Upper lobe of right lung (tissue), 1 donor: ENCODE measurements at places on chromosomes 7 and 10. TPM values are rescaled to one million over a fixed set of nuclear protein-coding genes. Genes with fewer than 3 reads are reported as not detected.

- H3K27me3 ChIP-seq: no peaks in the 10 kb centered on the region
- H3K4me3 ChIP-seq: no peak overlapping the region
- DNase-seq: peak; percentile 63
These were observed 23.0 kb upstream of the ZNF488 start for GRCh38 chr10:47406870-47407691.

DNA sequence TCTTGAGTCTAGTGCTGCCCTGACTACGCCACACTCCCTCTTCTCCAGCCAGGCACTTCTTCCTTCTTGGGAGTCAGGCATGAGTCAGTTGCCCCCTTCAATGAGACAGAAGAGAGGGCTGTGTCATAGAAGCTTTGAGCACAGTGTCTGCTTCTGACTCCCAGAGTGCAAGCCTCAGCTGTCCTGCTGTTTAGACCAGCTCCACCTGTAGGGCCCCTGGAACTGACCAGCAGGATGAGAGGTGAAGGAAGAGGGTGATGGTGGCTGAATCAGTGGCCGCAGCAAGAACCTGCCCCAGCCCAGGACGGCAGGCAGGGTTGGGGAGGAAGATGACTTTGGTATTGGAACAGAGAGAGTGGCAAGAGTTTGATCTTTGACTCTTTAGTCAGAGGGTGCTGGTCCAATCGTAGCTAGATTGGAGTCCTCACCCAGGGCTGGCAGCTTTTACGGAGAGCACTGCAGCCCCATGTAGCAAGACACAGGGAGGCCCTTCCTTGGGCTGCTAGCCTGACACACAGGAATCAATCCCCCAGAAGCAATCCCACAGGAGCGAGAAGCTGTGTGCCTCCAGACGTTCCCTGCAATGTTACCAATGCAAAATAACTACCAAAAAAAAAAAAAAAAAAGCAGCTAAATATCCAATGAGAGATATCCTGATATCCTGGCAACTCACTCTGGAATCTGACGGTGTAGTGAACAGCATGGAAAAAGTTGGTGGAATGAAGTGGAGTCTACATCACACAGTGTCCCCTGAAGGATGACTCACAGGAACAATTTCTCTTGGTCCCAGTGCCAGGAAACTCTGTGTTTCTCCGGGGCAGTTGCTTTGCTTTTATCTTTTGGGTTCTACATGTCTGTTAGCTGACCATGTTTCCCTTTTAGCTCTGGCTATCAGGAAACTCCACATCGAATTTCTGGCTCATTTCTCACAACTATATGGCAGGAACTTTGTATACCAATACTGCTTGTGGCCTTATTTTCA is 6.9 kb downstream of the C10orf62 start:
- no peak overlapping the region for H3K4me3 ChIP-seq
- H3K4me1 ChIP-seq: no peaks in the 10 kb centered on the region
- no peaks in the 10 kb centered on the region for H3K36me3 ChIP-seq
- no peak for DNase-seq
- H3K27ac ChIP-seq: peak overlapping the region; percentile 44

GRCh38 chr7:29479301-29480200 is 84.1 kb upstream of the PRR15 start:
- H3K27me3 ChIP-seq: no peaks in the 10 kb centered on the region
- peak overlapping the region; percentile 43 for H3K4me3 ChIP-seq
- H3K36me3 ChIP-seq: no peaks in the 10 kb centered on the region

DNA sequence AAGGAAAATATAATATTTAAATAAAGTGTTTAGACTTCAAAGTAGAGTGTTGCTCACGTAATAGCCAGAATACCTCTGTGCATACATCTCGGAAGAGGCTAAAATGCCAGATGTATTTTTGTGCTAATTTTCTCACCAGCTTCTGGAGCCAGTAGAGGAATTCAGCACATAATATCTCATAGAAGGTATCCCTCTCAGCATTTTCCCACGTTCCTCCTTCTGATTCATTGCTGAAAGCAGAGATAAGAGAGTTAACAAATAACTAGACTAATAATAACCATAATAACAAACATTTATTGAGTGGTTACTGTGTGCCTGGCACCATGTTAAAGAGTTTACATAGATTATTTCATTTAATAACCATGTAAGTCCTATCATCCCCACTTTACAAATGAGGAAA is 123.6 kb downstream of the VTI1A start:
- no peaks in the 10 kb centered on the region for H3K4me1 ChIP-seq
- no peaks in the 10 kb centered on the region for H3K27me3 ChIP-seq
- no peak overlapping the region for H3K27ac ChIP-seq
- no peak for DNase-seq

Gene RASA4
- 78.8 TPM for total RNA-seq

Gene RBM20
- 0.41 TPM for total RNA-seq

Gene PLPP4
- total RNA-seq: 0.38 TPM

GRCh38 chr10:3126741-3127346 is 45.7 kb downstream of the PITRM1 start:
- H3K4me3 ChIP-seq: no peak overlapping the region
- no peak for DNase-seq
- no peak overlapping the region for H3K27ac ChIP-seq
- H3K36me3 ChIP-seq: peaks cover 8% of the 10 kb centered on the region

Gene RTKN2
- total RNA-seq: 93.7 TPM

Gene MYPN
- not detected for total RNA-seq

GRCh38 chr10:110504111-110504735 is 6.5 kb downstream of the DUSP5 start:
- H3K4me1 ChIP-seq: peaks cover 85% of the 10 kb centered on the region
- no peak for DNase-seq
- no peaks in the 10 kb centered on the region for H3K27me3 ChIP-seq
- peak overlapping the region; percentile 62 for H3K27ac ChIP-seq
- peak overlapping the region; percentile 9 for H3K4me3 ChIP-seq

GRCh38 chr10:14304046-14304445 is 26.7 kb downstream of the FRMD4A start:
- H3K4me1 ChIP-seq: no peaks in the 10 kb centered on the region
- H3K36me3 ChIP-seq: no peaks in the 10 kb centered on the region
- no peak overlapping the region for H3K27ac ChIP-seq
- no peak overlapping the region for H3K4me3 ChIP-seq
- peaks cover 6% of the 10 kb centered on the region for H3K27me3 ChIP-seq

- H3K4me3 ChIP-seq: no peak overlapping the region
- no peak for DNase-seq
- H3K27ac ChIP-seq: no peak overlapping the region
- peaks cover 8% of the 10 kb centered on the region for H3K4me1 ChIP-seq
These were observed 16.8 kb downstream of the LAT2 start for GRCh38 chr7:74226633-74227032.

DNA sequence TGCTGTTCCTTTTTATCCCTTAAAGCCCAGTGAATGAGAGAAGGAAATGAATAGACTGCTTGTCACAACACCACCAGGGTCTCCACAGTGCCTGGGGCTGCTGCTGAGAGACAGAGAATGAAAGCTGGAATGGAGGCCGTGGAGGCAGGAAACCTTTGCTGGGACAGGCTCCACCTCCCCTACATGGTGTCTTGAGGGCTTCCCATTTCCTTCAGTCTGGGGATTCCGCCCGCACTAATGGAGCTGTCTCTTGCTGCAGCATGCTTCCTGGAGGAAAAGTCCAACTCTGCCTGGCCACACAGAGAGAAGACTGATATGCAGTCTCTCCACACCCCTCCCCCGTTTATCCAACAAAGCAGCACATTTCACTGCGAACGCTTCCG is 54.5 kb downstream of the LRRC4 start:
- no peak for DNase-seq
- no peaks in the 10 kb centered on the region for H3K4me1 ChIP-seq
- no peak overlapping the region for H3K4me3 ChIP-seq
- no peaks in the 10 kb centered on the region for H3K27me3 ChIP-seq

DNA sequence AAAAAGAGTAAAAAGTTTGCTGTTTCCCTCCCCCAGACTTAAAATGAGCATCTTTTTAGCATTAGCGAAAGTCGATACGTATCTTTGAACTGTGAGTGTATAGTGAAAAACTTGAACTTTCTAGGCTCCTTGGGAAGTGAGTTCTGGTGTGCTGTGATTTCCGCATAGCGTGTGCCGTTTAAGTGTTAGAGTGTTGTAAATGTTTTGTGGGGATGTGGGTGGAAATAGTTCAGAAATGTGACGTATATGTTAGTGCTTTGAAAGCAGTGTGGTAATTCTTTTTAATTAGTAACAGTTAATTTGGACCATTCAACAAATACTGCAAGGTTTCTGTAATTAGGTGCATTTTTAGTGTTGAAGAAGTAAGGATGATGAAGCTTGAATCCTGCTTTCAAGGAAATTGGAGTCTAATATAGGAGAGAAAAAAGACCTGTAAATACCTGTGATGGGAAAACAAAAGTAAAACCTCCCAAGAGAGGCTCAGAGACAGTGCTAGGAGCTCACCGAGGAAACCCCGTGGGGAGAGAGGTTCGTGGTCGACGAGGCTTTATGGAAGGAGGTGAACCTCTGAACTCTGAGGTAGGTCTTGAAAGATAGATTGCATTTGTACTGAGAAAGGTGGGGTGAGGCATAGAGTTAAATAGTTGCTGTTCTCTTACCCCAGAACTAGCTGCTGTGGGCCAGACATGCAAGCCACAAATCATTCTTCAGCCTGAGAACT is 40.8 kb downstream of the RBM33 start:
- H3K36me3 ChIP-seq: peaks cover 29% of the 10 kb centered on the region
- no peak for DNase-seq
- no peak overlapping the region for H3K27ac ChIP-seq
- no peak overlapping the region for H3K4me3 ChIP-seq
- no peaks in the 10 kb centered on the region for H3K4me1 ChIP-seq

- no peaks in the 10 kb centered on the region for H3K4me1 ChIP-seq
- no peak for DNase-seq
- H3K27me3 ChIP-seq: peaks cover 38% of the 10 kb centered on the region
- H3K27ac ChIP-seq: peak overlapping the region; percentile 76
These were observed 857 bp downstream of the MEOX2 start for GRCh38 chr7:15685358-15686294.

DNA sequence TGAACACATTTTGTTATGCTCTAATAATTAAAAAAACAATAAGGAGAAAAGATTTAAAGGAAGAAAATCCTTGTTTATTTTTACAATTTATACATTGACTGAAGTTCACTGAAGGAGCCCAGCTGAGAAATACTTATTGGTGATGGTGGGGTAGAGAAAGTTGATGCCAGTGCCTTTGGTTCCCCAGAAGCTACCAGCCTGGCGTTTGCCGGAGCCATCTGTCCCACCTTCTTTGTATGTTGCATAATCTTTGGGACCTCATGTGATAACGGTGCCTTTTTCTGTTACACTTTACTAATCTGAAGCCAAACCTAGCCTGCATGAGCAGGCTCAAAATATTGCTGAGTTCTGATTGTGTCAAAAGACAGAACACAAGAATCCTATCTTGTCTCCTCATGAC is 22.7 kb downstream of the ZNF365 start:
- no peak overlapping the region for H3K4me3 ChIP-seq
- DNase-seq: no peak
- no peaks in the 10 kb centered on the region for H3K36me3 ChIP-seq
- no peaks in the 10 kb centered on the region for H3K27me3 ChIP-seq
- H3K4me1 ChIP-seq: no peaks in the 10 kb centered on the region

GRCh38 chr10:22429981-22430421 is 84.7 kb downstream of the SPAG6 start:
- no peaks in the 10 kb centered on the region for H3K36me3 ChIP-seq
- H3K4me1 ChIP-seq: peaks cover 8% of the 10 kb centered on the region
- no peak for DNase-seq
- H3K27ac ChIP-seq: no peak overlapping the region
- H3K4me3 ChIP-seq: no peak overlapping the region

- H3K27me3 ChIP-seq: no peaks in the 10 kb centered on the region
- peaks cover 16% of the 10 kb centered on the region for H3K4me1 ChIP-seq
- H3K4me3 ChIP-seq: no peak overlapping the region
- no peak overlapping the region for H3K27ac ChIP-seq
- no peaks in the 10 kb centered on the region for H3K36me3 ChIP-seq
These were observed 5.9 kb upstream of the MAGI2 start for GRCh38 chr7:79459381-79459780.

- H3K36me3 ChIP-seq: no peaks in the 10 kb centered on the region
- no peaks in the 10 kb centered on the region for H3K27me3 ChIP-seq
- no peak for DNase-seq
- H3K4me3 ChIP-seq: no peak overlapping the region
- H3K4me1 ChIP-seq: peaks cover 7% of the 10 kb centered on the region
These were observed 5.7 kb upstream of the GOT1 start for GRCh38 chr10:99435986-99436638.

- H3K4me3 ChIP-seq: no peak overlapping the region
- no peak for DNase-seq
- no peaks in the 10 kb centered on the region for H3K4me1 ChIP-seq
- H3K36me3 ChIP-seq: no peaks in the 10 kb centered on the region
- H3K27ac ChIP-seq: no peak overlapping the region
- H3K27me3 ChIP-seq: no peaks in the 10 kb centered on the region
These were observed 39.3 kb upstream of the RSU1 start for GRCh38 chr10:16856567-16856966.

Gene NPFFR1
- total RNA-seq: 1.1 TPM

GRCh38 chr7:159240962-159241361 is 96.3 kb upstream of the VIPR2 start:
- H3K4me3 ChIP-seq: no peak overlapping the region
- no peak overlapping the region for H3K27ac ChIP-seq
- no peak for DNase-seq
- no peaks in the 10 kb centered on the region for H3K36me3 ChIP-seq

Gene NEURL1
- 0.64 TPM for total RNA-seq
